Stimulated activated CD4-positive, alpha-beta T cell treated with anti-CD3 and anti-CD28 coated beads, TNF-alpha, amount 100 ng/mL, for 1 hour (primary cell): ENCODE measurements at places on chromosomes 2 and 18.

DNA sequence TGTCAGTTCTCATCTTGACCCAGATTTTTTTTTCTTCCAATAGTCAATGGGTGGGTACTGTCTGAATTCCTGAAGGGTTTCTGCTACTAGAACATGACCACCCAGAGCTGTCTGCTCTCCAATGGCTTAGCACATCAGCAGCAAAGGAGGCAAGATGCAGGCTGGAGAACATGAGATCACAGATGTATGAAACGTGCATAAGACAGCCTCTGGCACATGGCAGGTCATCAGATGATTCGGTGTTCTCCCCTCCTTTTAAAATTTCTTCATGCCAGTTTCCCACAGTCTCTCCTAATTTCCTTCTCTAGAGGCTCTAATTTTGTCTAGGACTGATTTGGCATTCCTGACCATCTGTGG lies 359.3 kb upstream of the TNP1 start:
- DNase-seq, result no peak

GRCh38 chr2:133485868-133486267 lies 82.4 kb downstream of the NCKAP5 start:
- DNase-seq, result no peak

DNA sequence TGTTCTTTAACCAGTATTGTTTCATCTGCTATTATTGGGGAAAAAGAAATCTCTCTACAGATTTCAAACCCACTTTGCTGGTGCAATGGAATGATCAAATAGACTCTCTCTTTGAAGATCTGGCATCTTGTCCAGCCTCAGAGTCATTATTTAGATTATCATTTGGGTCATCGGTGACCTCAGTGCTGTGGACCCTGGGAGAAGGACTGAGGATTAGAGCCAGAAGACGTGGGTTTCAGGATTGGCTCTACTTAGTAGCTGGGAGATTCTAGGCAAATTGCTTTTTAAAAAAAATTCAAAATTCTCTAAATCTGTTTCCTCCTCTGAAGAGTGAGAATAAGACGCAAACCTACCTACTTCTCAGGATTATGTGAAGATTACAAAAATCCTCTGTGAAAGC lies 107.6 kb upstream of the CTAGE1 start:
- no peak for DNase-seq

DNA sequence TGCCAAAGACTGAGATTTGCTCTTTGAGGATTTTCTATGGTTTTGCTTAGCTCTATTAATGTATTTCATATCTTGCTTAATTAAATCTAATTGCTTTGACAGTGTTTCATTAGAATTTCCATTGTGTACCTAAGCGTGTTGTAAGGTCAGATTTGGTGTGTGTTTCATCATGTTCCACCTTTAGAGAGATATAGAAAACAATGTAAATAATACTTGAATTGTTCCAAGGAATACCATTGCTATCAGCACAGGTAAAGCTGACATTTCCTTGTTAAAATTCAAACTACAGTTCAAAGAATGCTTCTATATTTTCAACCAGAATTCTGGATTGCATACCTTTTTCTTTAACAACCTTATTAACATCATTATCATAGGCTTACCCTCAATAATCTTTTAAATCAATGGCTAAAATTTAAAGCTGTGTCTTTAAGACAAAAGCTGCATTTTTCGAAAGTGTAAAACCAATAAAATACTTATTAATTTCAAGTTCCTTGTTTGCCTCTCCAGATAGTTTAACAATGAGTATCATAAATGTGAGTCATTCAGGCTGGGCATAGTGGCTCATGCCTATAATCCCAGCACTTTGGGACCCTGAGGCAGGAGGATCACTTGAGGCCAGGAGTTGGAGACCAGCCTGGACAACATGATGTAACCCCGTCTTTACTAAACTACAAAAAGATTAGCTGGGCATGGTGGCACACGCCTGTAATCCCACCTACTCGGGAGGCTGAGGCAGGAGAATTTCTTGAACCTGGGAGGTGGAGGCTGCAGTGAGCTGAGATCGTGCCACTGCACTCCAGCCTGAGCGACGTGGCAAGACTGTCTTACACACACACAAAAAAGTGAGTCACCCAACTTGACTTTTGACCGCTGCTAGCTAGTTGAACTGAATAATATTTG lies 188.0 kb upstream of the PKDCC start:
- DNase-seq, result no peak

GRCh38 chr2:74444498-74445318 lies 3.0 kb upstream of the RTKN start:
- DNase-seq, result no peak

- no peak for DNase-seq
These were observed 59.7 kb downstream of the POLE4 start for GRCh38 chr2:75018162-75018561.

GRCh38 chr18:58135183-58135641 lies 91.2 kb downstream of the NEDD4L start:
- no peak for DNase-seq

GRCh38 chr18:46718501-46719341 lies 38.1 kb downstream of the ST8SIA5 start:
- no peak for DNase-seq

DNA sequence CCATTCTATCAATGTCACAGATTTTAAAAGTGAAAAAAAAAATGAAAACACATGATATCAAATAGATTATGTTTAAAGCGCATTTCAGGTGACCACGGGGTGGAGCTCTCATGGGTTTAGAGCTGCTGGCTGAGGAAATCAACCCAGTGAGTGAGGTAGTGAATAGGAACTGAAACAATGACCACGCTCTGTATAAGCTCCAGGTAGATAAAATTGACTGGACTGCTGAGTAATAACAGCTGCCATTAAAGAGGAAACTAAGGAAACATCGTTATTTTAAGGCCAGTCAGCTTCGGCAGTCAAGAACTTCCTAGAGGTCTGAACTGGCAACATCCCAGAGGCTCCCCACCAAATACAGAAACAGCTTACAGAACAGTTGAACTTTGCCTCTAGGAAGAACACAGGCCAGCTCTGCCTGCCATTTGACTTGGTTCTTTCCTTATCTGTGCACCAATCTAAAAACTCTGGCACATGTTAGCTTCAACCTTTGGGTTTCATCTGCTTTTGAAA lies 185.9 kb downstream of the PDE1A start:
- DNase-seq, result no peak

GRCh38 chr18:2173486-2173885 lies 397.8 kb downstream of the METTL4 start:
- no peak for DNase-seq

- DNase-seq, result no peak
These were observed 470.1 kb downstream of the DLGAP1 start for GRCh38 chr18:3985020-3985419.

DNA sequence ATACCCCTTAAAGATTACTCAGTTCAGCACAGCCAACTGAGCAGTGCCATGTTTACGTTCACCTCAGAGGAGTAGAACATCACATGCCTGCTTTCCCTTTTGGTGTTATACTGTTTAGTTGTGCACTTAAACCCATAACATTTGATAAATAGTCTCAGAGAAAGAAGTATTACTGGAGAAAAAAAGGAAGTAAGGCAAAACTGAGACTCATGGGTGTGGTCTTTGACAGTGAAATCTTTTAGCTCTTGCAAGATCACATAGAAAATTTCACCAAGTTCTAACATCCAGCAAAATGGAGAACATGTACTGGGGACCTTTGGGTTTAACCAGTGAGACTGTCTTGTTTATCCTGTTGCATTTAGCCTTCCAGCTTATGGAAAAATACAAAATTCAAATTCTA lies 5.6 kb downstream of the TANK start:
- DNase-seq, result no peak

GRCh38 chr18:13611142-13611600 lies 115.2 kb downstream of the FAM210A start:
- DNase-seq, result no peak
